AG04449 (cell line): ENCODE measurements at places on chromosomes 7 and 10.

DNA sequence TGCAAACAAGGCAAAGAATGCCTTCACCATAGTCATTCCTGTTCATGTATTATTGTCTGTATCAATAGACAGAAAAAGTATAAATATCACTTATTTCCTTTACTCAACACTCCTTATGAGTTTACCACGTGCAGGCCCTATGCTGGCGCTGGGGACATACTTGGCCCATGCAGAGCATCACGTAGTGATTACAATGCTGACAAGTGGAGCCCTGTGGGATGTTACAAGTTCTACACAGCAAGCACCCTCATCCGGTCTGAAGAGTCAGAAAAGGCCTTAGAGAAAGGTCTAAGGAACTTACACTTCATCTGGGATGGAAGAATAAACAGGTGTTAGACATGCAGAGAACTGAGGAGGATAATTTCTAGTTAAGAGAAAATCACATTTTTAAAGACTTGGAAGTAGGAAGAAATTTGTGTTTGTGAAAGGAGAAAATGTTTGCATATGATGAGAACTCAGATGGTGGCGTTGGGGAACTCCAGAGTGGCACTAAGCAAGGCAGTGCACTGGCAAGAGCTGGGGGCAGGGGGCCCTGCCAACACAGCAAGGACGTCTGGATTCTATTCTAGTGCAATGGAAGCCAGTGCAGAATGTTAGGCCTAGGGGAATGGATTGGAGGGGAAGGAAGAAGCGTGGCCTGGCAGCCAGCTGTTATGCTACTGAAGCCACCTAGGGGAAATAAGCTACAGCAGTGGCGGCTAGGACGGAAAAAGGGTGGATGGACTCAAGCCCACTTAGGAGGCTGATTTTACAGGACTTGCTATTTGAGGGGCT, 116.2 kb downstream of the ELMO1 start:
- DNase-seq: no peak

DNA sequence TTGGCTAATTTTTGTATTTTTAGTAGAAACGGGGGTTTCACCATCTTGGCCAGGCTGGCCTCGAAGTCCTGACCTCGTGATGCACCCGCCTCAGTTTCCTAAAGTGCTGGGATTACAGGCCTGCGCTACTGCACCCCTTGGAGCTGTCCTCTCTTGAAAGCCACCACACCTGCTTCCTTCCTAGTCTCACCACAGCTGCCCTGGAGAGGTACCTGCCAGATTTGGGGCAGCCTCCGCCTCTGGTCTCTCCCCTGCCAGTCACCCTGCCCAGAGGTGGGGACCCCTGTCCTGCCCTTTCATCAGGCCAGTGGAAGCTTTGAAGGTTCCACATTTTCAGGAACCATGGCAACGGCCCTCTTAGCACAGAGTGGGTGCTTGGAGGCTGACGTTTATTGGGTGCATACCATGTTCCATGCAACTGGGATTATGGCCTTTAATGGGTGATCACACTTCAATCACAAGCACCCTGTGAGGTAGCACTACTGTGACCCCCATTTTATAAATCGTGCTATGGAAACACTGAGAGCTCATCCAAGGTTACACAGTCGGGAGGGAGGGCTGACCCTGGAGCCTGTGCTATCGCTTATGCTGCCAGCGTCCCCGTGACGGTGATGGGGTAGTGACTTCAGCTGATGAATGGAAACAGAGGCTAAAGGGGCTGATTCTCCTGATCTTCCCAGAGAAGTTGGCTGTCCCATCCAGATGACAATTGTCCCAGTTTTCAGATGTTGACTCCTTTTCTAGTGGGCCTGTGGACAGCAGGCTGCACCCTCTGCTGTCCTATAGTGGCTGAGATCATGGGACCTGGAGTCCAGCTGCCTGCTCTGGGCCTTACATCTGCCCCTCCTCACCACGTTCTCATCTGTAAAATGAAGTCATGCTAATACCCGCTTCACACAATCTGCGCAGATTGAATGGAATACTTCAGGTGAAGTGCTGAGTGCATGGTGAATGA, 11.5 kb upstream of the FGFR2 start:
- no peak for DNase-seq

DNA sequence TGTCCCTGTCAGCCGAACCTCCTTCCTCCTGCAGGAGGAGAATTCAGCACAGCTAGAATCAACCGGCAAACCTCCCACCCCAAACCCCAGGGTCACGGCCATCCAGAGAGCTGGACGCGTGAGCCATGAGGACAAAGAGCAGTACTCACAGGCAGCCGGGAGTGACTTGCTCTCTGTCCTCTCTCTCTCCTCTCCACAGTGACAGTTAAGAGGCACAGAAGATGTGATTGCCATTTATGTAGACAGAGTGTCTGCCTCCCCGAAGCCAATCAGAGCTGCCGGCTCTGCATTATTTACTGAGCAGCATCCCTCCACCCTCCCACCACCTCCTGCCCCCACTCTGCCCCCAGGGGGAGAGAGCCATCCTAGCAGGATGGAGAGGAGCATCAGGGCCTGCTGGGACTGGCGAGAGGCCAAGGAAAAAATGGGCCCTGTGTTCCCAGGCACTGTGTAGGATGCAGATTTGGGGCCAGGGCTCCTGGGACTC, 4.3 kb downstream of the DDC start:
- no peak for DNase-seq

DNA sequence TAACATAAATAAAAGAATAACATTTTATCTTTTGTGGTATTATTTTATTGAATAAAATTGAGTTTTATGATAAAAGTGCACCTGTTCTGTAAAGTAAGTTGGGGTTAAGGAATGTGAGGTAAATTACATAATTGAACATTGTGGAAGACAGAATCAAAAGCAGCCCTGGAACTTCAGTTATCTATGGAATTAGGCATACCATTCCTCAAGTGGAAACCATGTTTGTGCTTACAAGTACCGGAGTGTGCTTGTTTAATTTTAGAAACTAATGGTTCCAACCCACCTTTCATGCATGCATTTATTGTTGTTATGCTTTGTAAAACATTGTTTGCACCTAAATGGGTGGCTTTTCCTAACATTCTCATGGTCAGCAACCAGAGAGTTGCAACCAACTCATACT, 28.0 kb downstream of the RBM17 start:
- no peak for DNase-seq

- no peak for DNase-seq
Observed at GRCh38 chr10:128880159-128880725, 586.8 kb upstream of the MGMT start.

GRCh38 chr7:20624666-20625385, 9.4 kb downstream of the ABCB5 start:
- DNase-seq: no peak

DNA sequence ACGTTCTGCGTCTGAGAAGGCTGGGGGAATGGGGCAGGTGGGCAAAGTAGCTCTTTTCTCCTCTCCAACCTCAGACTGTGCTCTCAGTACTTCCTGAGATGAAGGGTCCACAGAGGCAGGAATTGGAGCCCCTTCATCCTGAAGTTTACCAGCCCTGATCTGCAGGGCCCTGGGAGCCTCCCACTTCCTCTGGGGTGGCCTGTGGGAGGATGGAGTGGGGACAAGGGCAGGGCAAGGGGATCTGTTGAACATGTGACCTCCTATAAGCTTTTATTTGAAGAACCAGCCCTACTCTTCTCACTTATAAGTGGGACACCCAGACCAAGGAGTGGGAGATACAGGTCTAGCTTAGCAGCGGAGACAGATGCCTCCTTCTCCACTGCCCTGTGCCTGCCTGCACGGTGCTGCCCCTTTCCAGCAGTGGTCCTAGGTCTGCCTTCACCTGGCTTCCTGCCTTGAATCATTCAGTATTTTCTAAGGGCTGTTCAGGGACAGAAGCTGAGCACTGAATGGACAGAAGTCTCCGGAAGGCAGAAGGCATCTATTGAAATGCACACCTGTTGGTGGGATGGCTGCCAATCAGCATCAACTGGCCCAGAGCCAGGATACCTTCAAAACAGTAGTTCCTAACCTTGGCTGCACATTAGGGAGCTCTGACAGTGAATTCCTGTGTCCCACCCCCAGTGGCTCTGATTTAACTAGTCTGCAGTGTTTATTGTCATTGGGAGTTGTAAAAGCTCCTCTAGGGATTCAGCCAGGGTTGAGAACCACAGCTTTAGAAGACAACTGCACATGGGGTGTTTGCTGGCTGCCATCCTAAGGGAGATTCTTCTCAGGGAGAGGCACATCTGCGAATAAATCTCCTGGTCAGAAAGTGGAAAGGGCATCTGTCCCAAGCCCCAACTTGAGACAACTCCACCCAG, 2.7 kb upstream of the ARHGAP22 start:
- no peak for DNase-seq

DNA sequence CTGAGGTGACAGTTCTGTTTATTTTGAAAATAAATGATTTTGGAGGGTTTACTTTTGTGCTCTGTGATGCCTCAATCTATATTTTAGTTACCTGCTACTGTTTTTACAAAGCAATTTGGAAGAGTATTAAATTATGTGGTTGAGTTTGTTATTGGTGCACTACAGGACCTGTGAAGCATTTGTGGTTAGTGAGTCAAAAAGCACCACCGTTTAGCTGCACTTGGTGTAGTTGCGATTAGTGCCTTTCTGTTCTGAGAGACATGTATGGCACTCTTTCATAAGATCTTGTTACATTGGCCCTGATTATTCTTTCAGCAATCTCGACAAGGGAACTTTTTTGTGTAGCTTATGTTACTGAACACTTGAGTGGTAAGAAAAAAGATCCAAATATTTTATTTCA, 132.2 kb downstream of the BBS9 start:
- no peak for DNase-seq

DNA sequence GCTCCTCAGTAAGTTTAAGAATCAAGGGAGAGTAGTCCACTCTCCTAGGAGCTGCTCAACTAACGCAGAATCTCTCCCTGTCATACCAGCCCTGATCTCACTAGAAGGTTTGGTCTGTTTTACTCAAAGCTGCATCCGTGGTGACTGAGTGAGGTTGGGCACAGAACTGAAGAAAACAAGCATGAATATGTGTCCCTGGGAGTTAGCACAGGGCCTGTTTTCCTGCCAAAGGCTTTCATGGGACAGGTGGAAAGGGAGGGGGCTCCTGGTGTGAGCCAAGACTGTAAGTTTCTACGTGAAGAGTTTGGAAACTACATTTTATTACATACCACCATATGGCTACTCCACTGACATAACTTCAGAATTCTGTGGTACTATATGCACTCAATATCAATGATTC, 705.9 kb downstream of the MAGI2 start:
- DNase-seq: no peak

DNA sequence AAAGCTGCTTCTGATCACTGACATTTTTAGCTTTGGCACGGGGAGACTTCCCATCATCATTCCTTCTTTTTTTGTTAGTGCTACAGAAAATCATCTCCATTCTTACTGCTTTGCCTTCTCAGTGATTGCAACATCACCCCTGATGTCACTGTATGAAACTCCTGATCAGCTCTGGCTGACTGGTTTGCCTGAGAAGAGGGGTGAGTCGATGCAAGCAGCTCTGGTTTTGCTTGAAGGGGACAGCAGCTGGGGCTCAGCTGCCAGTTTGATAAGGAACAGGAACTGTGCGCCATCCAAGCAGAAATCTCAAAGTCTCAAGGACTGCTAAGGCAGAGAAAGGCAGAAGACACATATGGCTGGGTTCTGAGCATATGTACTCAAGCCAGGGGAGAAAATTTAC, 808.5 kb upstream of the CELF2 start:
- no peak for DNase-seq

DNA sequence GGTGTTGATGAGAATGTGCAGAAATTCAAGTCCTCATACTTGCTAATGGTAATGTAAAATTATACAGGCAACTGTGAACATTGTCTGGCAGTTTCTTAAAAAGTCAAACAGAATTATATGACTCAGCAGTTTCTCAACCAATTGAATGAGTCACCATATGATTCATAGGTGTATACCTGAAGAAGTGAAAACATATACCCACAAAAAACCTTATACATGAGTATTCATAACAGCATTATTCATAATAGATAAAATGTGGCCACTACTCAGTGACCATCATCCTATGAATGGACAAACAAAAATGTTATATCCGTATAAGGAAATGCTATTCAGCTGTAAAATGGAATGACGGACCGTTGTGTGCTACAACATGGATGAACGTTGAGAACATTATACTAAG, 253.5 kb downstream of the MALRD1 start:
- no peak for DNase-seq

DNA sequence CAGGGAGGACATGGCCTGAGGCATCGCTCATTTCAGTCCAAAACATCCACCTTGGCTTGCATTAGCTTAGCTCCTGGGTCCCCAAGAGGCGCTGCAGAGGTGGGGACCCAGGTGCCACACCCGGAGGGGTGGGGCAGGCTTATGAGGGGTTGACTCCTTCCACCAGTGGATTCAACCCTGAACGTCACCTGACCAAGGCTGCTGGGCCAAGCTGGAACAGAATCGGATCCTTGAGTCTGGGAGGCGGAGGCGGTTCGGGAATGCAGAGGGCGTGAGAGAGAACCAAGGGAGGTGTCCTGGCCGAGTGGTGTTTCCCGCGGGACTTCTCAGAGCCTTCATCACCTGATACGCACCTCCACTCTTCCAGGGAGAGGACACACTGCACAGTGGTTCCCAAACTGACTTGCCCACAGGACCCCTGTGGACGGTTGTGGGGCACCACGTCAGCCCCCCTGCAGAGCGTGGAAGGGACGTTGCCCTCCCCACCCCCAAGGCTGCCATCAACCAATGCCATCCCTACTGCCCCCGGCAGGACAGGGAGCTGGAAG, 4.5 kb upstream of the MICALL2 start:
- no peak for DNase-seq

GRCh38 chr7:31054608-31055278, 2.6 kb downstream of the ADCYAP1R1 start:
- DNase-seq: no peak

DNA sequence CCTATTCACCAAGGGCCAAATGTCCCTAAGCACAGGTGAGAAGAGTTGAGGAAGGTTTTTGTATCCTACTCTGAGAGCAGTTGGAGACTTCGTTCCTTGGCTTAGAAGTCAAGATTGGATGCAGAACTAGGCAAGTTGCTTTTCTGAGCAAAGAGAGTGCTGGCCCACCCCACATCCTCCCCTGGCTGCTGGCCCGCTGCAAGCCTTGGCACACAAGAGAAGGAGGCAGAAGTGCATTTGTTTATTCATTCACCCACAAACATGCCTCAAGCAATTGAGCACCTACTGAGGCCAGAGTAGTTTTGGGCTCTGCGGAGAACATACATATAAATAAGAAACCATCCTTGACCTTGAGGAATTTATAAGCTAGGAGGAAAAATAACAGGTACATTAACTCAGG, 318.9 kb downstream of the KCNMA1 start:
- DNase-seq: no peak

- no peak for DNase-seq
Observed at GRCh38 chr10:32409741-32410140, 36.2 kb upstream of the CCDC7 start.

- no peak for DNase-seq
Observed at GRCh38 chr10:124447751-124448466, 1.9 kb downstream of the NKX1-2 start.
